ENCODE measurements at places on chromosomes 16 and 17.

GRCh38 chr16:9300252-9300651, 208.8 kb downstream of the HAPSTR1 start:
- no peak for DNase-seq

- no peak for DNase-seq
These were observed 42.3 kb downstream of the BEAN1 start for GRCh38 chr16:66469291-66469946.

GRCh38 chr16:89842471-89843408, 14.5 kb downstream of the SPIRE2 start:
- DNase-seq = no peak

DNA sequence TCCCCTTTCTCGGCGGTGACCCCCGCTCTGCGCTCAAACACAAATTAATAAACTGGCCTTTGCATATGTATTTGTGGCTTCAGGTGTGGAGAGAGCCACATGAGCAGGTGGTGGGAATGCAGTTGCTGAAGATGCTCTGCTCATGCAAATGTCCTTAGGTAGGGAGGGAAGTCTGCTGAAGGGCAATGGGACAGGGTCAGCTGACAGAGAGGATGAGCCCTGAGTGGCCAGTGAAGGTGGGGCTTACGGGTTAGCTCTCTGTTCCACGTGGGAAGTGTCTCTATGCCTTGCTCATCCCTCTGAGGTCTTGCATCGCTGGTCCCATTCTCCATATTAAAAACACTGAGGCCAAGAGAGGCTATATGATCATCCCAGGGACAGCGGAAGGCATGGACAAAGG, 74.2 kb upstream of the CCL1 start:
- DNase-seq = no peak

DNA sequence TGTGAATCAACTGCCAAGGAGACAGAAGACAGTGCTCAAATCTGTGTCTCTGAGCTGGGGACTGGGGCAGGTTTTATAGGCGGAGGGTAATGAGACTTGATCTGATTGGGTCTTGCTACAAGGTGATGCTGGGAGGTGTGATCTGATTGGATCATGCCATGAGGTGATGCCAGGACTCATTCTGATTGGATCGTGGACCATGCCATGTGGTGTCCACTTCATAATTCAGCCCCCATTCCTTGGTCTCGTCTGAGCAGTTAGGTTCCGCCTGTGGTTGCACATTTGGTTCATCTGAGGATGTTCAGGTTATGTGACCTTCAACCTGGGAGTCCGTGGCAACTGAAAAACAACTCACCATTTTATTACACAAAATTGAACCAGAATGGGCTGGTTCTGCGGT, 41.0 kb downstream of the OTOA start:
- no peak for DNase-seq

DNA sequence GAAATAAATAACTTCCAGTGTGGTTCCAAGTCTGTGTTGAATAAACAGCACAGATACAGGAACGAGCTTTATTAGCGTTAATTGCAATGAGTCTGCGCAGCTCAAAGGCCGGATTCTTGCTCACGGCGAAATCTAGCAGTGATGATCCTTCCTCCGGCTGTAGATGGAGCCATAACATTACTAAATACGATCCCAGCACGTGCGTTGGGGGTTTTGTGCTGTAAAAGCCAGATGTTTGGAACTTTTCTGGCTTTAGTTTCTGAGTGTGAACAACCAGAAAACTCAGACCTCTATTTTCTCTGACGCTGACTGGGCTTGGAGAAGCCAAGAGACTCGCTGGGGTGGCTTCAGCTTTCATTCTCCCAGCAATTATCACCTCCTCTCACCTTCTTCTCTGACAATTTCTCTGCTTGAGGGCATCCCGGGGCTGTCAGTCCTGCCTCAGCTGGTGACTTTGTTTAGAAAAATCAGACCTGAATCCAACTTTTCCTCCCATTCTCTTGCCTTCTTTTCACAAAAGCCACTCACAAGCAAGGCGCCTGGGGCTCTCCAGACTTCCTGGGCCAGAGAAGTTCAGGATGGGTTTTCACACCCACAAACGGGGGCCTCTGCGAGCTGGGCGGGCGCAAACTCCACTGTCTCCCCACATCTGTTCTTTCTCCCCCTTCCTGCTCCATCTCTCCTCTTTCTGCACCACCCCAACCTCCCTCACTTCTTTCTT, 47.1 kb upstream of the AKTIP start:
- peak; percentile 36 for DNase-seq

DNA sequence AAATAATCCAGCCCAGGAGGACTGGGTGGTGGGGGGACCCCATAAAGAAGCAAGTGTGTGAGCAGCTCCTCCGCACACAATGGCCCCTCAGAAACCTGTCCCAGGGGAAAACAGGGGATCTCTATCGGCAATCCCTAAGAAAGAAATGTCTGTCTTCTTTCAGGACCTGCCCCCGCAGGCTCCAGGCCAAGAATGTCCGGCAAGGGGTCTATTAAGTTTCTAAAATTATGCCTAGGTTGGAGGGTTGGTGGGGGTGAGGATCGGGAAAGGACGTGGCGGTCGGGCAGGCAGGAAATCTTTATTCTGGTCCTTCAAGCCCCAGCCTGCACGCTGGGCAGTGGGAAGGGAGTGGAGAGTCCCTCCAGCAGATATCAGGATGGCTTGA, 23.4 kb upstream of the LITAF start:
- no peak for DNase-seq

DNA sequence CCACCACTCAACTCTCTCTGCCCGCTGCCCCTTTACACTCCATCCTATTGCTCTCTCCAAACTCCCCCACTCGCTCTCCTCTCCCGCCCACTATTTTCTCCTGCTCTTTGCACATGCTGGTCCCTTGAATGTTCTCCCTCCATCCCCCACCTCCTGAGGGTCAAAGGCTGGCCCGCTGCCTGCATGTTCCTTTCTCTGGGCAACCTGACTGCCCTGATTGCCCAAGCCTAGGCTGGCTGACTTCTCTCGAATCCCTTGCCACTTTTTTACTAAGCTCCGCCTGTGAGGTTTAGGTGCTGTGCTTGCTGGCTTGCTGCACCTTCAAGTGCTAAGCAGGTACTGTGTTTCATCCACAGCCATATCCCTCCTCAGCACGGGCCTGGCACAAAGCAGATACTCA, 2.7 kb downstream of the EMC8 start:
- no peak for DNase-seq

GRCh38 chr17:43634591-43635125, 27.1 kb downstream of the MEOX1 start:
- no peak for DNase-seq

GRCh38 chr16:83023640-83024039, 396.9 kb downstream of the CDH13 start:
- DNase-seq = no peak

DNA sequence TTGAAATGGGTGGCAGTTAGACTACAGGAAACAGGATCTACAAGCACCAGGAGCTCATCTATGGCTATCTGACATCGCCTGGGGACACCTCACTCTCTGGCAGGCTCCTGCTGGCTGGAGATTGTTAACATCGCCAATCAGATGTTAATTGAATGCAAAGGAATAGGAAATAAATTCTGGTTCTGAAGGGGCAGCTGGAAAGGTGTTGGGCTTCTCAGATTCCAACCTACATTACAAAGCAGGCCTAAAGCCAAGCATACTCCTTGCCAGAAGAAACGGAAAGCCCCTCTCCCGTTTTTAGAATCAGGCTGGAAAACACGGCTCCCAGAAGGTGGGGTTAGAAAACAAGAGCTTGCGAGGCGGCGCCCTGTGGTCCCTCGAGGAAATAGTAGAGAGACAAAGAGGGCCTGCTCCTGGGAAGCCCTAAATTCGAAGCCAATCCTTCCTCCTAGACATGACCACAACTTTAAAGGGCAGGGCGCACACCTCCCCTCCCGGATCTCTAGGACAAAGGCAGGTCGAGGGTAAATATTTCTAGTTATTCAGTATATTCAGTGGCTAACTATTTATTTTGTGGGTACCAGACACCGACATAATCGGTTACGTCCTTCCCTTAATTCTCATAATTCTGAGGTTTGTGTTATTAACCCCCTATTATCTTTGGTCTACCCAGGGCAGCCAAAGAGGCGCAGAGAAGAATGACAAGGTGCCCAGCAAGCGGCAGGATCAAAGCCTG, 763 bp upstream of the TOM1L1 start:
- DNase-seq = no peak

- DNase-seq = no peak
These were observed 681 bp downstream of the USP43 start for GRCh38 chr17:9645851-9646545.

- no peak for DNase-seq
These were observed 77.4 kb downstream of the RMI2 start for GRCh38 chr16:11422381-11423314.

- DNase-seq = no peak
These were observed 6.3 kb downstream of the PLXDC1 start for GRCh38 chr17:39145143-39145542.

- no peak for DNase-seq
These were observed 56.4 kb downstream of the SLC6A2 start for GRCh38 chr16:55711959-55712876.

- no peak for DNase-seq
These were observed 42.1 kb downstream of the USP31 start for GRCh38 chr16:23107117-23107516.

- no peak for DNase-seq
These were observed 98.9 kb downstream of the SOCS1 start for GRCh38 chr16:11157143-11157542.

DNA sequence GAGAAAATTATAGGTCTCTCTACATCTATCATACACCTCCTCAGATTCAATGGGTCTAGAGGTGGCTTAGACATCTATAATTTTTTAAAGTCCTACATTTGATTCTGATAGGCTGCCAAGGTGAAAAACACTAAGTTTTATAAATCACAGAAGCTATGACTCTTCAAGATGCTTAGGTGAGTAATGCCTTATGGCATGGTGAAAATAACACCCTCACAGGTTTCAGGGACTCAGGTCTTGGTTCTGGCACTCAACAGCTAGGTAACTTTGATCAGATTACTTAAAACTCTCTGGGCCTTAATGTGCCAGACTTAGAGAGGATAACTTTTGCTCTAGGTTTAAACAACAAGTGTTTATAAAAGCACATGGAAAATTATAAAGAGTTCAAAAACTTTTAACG, 2.0 kb upstream of the COX10 start:
- DNase-seq = no peak

DNA sequence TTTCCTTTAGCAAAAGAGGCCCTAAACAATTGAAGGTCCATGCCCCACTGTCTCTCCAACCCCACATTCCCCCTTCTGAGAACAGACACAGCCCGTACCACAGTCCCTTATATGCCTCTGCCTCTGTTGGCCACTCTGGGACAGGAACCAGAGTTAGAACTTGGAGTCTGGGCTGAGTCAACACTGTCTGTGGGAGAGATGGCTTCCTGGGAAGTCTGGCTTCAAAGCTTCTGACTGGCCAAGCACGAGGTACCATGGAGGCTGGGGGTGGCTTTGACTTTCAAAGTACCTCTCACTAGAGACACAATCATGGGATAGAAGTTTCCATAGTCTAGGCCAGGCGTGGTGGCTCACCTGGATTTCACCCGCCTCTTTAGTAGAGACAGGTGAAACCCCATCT, 14.9 kb upstream of the SPOP start:
- DNase-seq = no peak

- DNase-seq = no peak
These were observed 922 bp upstream of the MRPL58 start for GRCh38 chr17:75011401-75012095.

DNA sequence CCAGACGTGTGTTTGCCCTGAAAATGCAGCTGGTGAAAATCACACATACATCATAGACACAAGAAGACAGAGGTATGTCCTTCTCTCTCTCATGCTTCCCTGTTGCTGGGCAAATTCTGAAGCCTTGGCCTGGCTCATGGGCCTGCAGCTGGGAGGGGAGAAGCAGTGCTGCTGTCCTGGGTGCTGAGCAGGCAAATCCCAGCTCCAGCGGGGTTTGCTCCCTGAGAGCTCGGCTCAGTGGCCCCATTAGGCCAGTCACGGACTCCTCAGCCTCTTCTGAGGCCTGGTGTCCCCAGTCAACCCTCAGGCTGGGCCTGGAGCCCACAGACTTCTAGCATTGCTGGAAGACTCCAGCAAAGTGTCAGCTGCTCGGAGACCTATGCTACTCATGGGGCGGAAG, 11.7 kb downstream of the RHBDL3 start:
- DNase-seq = no peak

DNA sequence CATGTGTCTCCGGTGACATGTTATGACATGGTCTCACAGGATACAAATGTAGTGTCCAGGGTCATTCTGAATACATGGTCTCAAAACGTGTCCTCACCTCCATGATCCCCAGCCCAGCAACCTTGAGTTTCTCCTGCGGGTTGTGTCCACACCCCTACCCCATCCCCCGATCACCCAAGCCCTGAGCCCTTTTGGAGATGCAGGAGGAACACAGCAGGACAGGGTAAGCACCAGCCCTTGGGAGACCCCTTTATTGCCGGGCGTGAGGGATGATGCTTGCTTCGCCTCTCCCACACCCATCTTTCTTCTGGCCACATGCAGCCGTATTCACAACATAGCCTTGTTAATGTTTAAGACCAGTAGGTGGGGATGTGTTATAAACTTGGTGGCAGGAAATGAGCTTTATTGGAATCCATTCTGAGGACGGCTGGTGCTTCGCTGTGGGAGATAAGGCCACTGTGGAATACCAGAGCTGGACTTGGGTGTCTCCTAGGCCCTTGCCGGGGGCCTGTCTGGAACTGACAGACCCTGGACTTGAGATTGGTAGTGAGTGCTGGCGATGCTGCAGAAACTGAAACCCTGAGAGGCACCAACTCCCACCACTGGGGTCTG, 5.5 kb downstream of the TMEM132E start:
- DNase-seq = no peak

DNA sequence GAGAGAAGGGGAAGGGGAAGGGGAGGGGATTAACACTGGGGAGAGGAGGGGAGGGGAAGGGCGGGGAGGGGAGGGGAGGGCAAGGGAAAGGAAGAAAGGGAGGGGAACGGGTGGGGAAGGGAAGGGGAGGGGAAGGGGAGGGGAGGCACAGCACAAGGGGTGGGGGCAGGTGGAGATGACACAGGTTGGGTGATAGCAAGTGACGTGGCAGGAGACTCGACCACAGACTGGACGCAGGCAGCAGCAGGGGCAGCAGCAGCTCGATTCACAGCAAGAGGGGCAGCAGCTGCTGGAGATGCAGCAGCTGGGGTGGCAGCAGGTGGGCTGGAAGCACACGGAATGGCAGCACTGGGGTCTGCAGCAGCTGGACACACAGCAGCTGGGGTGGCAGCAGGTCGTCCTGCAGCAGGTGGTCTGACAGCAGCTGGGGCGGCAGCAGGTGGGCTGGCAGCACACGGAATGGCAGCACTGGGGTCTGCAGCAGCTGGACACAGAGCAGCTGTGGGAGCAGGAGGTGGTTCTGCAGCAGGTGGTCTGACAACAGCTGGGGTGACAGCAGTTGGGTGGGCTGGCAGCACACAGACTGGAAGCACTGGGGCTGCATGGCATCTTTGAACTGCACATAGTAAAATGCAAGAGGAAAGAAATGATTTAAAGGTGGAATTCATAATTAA, at the start of gene KRTAP4-16:
Gene KRTAP4-16, minus strand, starts transcription at position 624 of the 674 bp plus-strand sequence. Its CDS starts 0 bp downstream, at position 624.
- no peak for DNase-seq

DNA sequence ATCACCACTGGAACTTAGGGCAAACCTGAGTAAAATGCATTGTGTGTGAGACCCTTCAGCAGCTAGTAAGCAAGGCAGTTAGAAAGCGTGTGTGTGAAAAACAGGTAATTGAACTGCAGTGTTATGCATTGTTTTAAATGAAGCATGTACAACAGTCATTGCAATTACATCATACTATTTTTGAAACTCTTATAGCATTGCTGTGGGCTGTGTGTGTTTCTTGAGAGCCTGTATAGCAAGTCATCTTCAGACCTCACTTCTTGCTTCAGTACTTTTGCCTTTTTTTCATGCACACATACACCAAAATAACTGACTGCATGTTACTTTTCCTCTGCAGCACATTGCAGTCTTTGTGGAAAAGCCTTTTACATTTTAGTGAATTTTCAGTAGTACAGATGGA, 19.2 kb downstream of the PTRH2 start:
- no peak for DNase-seq
